Uterus (tissue), 4 donors: ENCODE measurements at places on chromosomes 3 and 15. TPM values are rescaled to one million over a fixed set of nuclear protein-coding genes. Genes with fewer than 3 reads are reported as not detected.

Gene CYP1A1
- not detected for total RNA-seq

GRCh38 chr3:16936676-16937230 lies 52.0 kb downstream of the PLCL2 start:
- H3K4me3 ChIP-seq: no peak overlapping the region
- no peak overlapping the region for H3K27ac ChIP-seq
- H3K4me1 ChIP-seq: no peaks in the 10 kb centered on the region
- no peaks in the 10 kb centered on the region for H3K27me3 ChIP-seq
- H3K36me3 ChIP-seq: no peaks in the 10 kb centered on the region

GRCh38 chr3:162365066-162365719 lies 868.6 kb downstream of the OTOL1 start:
- peaks cover 10% of the 10 kb centered on the region for H3K4me1 ChIP-seq
- no peak overlapping the region for H3K4me3 ChIP-seq
- peak overlapping the region; percentile 15 for H3K27ac ChIP-seq

DNA sequence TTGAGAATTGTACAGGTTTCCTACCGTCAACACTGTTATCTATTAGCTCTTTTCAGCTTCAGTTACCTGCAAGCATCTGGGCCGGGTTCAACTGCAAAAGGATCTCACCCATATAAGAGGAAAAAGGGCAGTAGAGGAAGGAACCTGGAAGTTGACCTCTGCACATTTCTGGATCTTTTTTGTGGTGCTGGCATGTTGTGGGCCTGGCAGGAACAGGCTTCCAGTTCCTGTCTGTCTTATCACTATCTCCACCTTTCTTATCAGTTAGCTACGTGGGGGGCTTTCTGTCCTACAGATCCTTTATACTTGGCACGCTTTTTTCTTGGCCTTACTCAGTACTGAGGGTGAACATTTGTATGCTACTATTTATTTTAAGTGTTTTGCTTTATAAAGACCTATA lies 42.2 kb upstream of the TJP1 start:
- H3K27me3 ChIP-seq: no peaks in the 10 kb centered on the region
- peaks cover 8% of the 10 kb centered on the region for H3K4me1 ChIP-seq
- DNase-seq: no peak
- peak overlapping the region; percentile 45 for H3K27ac ChIP-seq

DNA sequence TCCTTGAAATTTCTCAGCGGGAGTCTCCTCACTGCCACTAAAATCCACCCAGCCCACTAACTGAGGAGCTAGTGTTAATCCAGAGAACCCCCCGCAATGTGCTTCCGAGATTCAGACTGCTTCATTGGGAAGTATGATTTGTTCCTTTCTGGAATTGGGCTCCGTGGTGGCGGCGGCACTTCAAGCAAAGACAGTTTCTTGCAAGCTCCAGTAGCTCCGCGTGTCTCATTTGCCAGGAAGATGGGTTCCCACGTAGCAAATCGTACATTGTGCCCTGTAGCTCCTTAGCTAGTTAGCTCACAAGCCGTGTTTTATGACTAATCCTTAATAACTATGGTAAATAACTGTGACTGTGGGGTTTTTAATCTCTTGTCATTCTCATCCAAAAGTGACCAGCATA lies 45.4 kb downstream of the SLC6A1 start:
- H3K36me3 ChIP-seq: no peaks in the 10 kb centered on the region
- no peak overlapping the region for H3K4me3 ChIP-seq
- H3K27ac ChIP-seq: no peak overlapping the region
- H3K27me3 ChIP-seq: no peaks in the 10 kb centered on the region

GRCh38 chr3:65660000-65660598 lies 378.6 kb downstream of the MAGI1 start:
- H3K36me3 ChIP-seq: no peaks in the 10 kb centered on the region
- no peaks in the 10 kb centered on the region for H3K4me1 ChIP-seq
- no peak overlapping the region for H3K27ac ChIP-seq
- H3K27me3 ChIP-seq: no peaks in the 10 kb centered on the region
- H3K4me3 ChIP-seq: no peak overlapping the region
- no peak for DNase-seq

GRCh38 chr3:12278566-12278965 lies 10.3 kb upstream of the PPARG start:
- no peaks in the 10 kb centered on the region for H3K4me1 ChIP-seq
- H3K36me3 ChIP-seq: no peaks in the 10 kb centered on the region
- H3K4me3 ChIP-seq: no peak overlapping the region
- no peak overlapping the region for H3K27ac ChIP-seq
- no peak for DNase-seq
- H3K27me3 ChIP-seq: no peaks in the 10 kb centered on the region

Gene MYL3
- total RNA-seq: 4.9 TPM

- H3K4me3 ChIP-seq: no peak overlapping the region
- H3K27ac ChIP-seq: no peak overlapping the region
Measured at GRCh38 chr15:42373274-42373673, 14.0 kb downstream of the CAPN3 start.

DNA sequence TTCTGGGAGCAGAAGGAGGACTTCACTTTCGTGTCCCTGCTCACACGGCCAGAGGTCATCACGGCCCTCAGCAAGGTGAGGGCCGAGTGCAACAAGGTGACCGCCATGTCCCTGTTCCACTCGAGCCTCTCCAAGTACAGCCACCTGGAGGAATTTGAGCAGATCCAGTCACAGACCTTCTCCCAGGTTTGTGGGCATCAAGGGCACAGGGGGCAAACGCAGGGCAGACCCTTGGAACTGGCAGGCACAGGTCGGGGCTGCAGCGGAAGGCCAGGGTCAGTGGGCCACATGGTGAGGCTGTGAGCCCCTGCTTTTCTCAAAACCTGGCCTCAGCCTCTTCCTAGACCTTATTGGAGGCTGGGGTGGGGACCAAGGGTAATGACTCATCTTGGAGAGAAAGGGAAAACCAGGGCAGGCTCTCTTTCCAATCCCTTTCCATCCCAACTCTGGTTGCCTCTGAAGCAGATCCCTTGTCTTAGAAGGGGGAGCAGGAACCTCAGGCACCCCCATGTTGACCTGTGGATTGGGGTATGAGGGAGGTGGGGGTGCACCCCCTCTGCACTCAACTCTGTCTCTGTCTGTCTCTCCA lies 29.5 kb downstream of the DNAH1 start:
- H3K4me3 ChIP-seq: no peak overlapping the region
- H3K27me3 ChIP-seq: no peaks in the 10 kb centered on the region
- no peaks in the 10 kb centered on the region for H3K4me1 ChIP-seq
- H3K27ac ChIP-seq: no peak overlapping the region
- no peak for DNase-seq

DNA sequence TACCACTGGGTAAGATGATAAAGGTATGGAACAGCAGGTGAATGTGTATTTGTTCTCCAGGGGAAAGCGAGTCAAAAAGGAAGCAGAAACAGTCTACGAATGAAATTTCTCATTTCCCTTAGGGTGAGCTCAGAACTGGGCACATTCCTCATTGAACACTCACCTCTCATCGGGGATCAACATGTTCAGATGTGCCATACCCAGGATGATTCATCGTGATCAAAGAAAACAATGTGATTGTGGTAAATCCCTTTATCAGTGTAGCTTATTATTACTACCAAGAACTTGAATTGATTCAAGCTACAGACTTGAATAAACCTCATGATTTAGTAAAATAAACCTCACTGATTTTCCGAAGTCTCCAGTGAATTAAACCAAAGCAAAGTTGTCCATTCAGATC lies 72.1 kb downstream of the GJD2 start:
- no peak overlapping the region for H3K27ac ChIP-seq
- DNase-seq: no peak
- no peak overlapping the region for H3K4me3 ChIP-seq
- no peaks in the 10 kb centered on the region for H3K27me3 ChIP-seq

- no peaks in the 10 kb centered on the region for H3K4me1 ChIP-seq
- H3K27ac ChIP-seq: no peak overlapping the region
- H3K4me3 ChIP-seq: no peak overlapping the region
Measured at GRCh38 chr3:48528048-48528447, 24.1 kb upstream of the SHISA5 start.

Gene TGM5
- total RNA-seq: not detected

- no peak overlapping the region for H3K4me3 ChIP-seq
- H3K36me3 ChIP-seq: no peaks in the 10 kb centered on the region
- no peak overlapping the region for H3K27ac ChIP-seq
- no peak for DNase-seq
Measured at GRCh38 chr3:70531063-70531657, 218.7 kb upstream of the MDFIC2 start.

- DNase-seq: no peak
- H3K36me3 ChIP-seq: no peaks in the 10 kb centered on the region
- no peak overlapping the region for H3K4me3 ChIP-seq
- no peaks in the 10 kb centered on the region for H3K4me1 ChIP-seq
- no peaks in the 10 kb centered on the region for H3K27me3 ChIP-seq
- H3K27ac ChIP-seq: no peak overlapping the region
Measured at GRCh38 chr3:196144383-196145105, 62.7 kb upstream of the TFRC start.

Gene GOLGA6L9
- total RNA-seq: 6.0 TPM

GRCh38 chr3:42520336-42520735 lies 17.9 kb downstream of the VIPR1 start:
- no peak overlapping the region for H3K4me3 ChIP-seq
- no peaks in the 10 kb centered on the region for H3K36me3 ChIP-seq
- no peaks in the 10 kb centered on the region for H3K27me3 ChIP-seq
- DNase-seq: no peak

DNA sequence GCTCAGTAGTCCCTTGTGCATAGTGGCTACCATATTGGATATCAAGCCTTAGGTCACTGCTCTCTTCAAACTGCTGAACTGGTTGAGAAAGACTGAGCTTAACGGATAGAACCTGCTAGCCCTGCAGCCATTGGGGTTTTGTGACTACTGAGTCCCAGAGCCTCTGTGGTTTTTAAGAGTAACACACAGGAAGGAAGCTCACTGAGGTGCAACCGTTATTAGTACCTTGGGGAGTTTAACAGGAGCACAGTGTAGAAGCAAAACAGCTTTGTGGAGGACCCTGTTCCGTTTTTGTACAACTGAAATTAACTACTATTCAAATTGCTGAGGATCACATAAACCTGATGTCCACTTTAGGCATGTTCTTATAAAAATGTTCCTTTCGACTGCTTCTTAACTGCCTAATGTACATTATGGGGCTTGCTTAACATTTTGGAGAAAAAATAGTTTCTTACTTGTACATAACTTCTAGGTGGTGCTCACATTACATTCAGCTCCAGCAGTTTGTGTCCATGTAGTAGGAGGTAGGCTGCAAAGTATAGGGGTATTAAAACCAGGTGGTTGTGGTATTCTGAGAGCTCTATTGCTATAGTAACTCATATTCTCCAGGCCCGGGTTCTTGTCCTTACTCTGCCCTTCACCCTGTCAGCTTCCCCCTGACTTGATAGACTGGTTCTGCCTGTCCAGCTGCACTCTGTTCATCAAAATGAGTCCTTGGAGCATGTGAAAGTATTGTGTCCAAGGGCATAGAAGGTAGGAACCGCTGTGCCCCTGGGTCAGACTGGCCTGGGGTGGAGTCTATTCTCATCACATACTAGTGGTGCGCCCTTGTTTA lies 17.3 kb downstream of the PXK start:
- no peaks in the 10 kb centered on the region for H3K27me3 ChIP-seq
- H3K27ac ChIP-seq: no peak overlapping the region
- H3K36me3 ChIP-seq: no peaks in the 10 kb centered on the region
- H3K4me3 ChIP-seq: no peak overlapping the region
- DNase-seq: no peak
- H3K4me1 ChIP-seq: no peaks in the 10 kb centered on the region

Gene RARB
- 17.1 TPM for total RNA-seq

- DNase-seq: no peak
- H3K4me1 ChIP-seq: no peaks in the 10 kb centered on the region
- no peak overlapping the region for H3K4me3 ChIP-seq
- no peaks in the 10 kb centered on the region for H3K36me3 ChIP-seq
Measured at GRCh38 chr15:65172531-65172930, 12.6 kb downstream of the CLPX start.

Gene ARGFX
- total RNA-seq: not detected

DNA sequence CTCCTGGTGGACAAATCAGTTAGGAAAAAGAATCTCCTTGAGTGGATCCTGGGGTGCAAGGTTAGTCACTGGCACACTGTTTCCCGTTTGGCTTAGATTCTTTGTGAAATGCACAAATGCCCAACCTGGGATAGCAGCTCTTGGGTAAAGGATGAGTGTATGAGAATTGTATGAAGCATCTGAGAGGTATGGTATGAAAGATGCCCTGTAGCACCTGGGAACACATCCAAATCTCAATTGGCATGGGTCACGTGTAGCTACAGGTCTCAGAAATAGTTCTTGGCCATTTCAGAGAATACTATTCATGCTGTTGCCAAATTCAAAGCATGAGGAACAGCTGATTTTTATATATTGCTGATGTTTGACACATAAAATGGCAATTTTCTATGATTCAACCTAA lies 84.3 kb downstream of the KCNH8 start:
- no peaks in the 10 kb centered on the region for H3K27me3 ChIP-seq
- H3K4me1 ChIP-seq: no peaks in the 10 kb centered on the region
- no peak overlapping the region for H3K4me3 ChIP-seq
- no peak overlapping the region for H3K27ac ChIP-seq
- no peak for DNase-seq

DNA sequence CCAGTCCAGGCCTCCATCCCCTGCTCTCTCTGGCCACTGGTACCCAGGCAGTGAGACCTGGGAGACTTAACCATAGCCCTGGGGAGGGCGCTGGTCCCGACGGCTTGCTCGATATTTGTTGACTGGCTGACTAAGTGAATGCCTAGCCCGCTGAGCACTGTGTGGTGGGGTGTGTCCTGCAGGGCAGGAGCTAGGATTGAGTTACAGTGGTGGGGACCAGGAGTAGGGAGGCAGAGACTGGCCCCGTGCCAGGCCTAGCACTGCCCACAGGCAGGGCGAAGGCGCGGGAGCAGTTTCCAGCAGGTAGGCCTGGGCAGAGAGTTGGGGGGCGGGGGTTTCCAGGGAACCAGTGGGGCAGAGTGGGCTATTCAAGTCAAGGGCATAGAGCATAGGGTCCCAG lies at the start of gene VILL:
Gene VILL, plus strand, starts transcription at position 260 of the 400 bp plus-strand sequence. CDS start 2,887 bp downstream, outside the sequence.
- DNase-seq: no peak
- no peak within 1 kb of the TSS for H3K4me3 ChIP-seq
- no peaks in the 10 kb centered on the region for H3K36me3 ChIP-seq
- H3K4me1 ChIP-seq: peaks cover 5% of the 10 kb centered on the region
- H3K27me3 ChIP-seq: no peaks in the 10 kb centered on the region
- no peak within 1 kb of the TSS for H3K27ac ChIP-seq

DNA sequence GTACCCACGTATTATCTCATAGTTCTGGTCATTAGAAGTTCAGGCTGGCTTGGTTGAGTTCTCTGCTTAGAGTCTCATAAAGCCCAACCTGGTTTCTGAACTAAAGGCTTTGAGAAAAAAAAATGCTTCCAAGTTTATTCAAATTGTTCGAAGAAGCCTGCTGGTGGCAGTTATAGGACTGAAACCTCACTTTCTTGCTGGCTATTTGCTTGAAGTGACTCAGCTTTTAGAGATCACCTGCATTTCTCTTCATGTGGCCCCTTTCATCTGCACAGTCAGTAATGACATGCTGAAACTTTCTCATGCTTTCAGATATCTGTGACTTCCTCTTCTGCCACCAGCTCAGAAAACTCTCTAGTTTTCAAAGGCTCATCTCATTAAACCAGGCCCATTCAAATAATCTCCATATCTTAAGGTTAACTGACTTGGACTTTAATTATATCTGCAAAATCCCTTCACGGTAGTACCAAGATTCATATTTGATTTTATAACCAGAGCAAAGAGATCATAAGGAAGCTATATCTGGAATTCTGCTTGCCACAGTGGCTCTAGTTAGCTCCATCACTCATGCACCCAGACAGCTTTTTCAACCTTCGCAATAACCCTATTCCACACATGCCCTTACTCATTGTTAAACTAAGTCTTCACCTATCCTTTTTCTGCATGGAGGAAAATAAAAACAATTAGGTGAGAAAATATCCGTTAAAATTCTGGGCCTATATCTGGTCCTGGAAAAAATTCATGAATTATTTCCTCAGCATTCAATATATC lies 433.8 kb upstream of the CBLB start:
- H3K36me3 ChIP-seq: no peaks in the 10 kb centered on the region
- no peak overlapping the region for H3K4me3 ChIP-seq
- H3K4me1 ChIP-seq: no peaks in the 10 kb centered on the region
- H3K27ac ChIP-seq: no peak overlapping the region
- no peak for DNase-seq

Gene TRH
- total RNA-seq: not detected
